T-helper 9 cell (primary cell): ENCODE measurements at places on chromosomes 12 and 14.
A peak's percentile ranks its signal among the peaks of the same experiment; 100 is the strongest.

DNA sequence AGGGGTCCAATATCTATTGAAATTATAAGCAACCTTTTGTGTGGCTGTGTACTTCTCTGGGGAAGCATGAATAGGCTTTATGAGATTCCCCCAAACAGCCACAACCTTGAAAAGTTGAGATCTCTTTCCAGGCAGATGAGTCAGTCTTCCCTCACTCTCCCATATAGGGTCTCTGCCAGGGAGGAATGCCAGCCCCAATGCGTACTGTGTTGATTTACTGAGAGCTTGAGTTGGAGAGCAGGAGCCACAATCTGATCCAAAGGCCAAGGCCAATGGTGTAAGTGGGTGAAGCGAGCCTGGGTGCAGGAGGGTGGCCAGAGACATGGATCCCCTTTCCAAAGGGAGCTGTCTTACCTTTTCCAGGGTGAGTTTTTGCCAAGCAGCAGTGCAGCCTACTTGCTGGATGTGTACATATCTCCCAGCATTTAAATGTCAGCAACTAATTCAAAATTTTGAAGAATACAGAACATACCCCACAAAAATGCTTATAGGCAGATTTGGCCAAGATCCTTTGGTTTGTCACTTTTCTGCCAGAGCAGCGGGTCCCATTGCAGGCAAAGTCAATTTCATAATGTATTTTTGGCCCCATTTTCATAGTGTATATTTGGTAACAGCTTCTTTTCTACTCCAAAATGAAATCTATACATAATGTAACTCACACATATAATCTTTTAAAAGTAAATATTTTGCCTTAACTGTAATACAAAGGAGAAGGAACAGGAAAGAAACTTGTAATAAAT lies 88.2 kb downstream of the TBC1D30 start:
- DNase-seq = no peak

DNA sequence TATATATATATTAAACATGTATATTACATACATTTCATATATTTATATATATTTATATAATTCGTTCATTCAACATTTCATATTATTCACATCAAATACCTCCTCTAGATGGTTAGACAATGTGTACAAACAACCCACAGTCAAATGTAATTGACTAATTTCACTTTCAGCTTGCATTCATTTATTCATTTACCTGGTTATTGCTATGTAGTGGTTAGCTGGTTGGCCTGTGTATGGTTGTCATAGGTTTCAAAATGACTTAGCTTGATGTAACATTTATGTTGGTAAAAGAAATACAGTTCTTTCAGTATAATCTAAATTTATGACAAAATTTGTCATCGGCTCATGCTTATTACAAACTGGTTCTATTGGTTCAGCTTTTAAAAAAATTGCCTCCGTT lies 389 bp downstream of the OR4K13 start:
- DNase-seq = no peak

GRCh38 chr12:116360579-116361413 lies 83.3 kb upstream of the MED13L start:
- DNase-seq = no peak

- no peak for DNase-seq
Measured at GRCh38 chr14:90393966-90394365, 2.9 kb upstream of the CALM1 start.

GRCh38 chr12:91327889-91328288 lies 145.3 kb upstream of the DCN start:
- no peak for DNase-seq

DNA sequence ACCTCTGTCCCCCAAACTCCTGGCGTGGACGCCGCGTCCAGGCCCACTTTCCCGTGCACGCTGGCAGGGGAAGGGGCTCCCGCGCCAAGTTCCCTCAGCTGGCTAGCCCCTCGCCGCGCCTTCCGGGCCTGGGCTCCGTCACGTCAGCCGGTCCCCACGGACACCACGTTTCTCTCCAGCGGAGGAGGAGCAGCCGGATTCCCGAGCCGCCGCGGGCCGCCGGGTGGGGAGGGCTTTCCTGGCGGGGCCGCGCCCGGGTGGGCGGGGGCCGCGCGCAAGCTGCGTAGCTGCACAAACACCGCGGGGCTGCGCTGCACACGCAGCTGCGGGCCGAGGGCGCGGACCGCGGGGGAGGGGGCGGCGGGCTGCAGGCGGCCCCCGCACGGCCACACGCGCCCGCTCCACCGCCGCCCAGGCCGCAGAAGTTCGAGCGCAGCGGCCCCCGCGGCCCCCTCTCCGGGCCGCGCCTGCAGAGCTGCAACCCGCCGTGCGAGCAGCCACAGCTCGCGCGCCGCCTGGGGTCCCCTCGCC lies 45.1 kb upstream of the PNMA1 start:
- no peak for DNase-seq

DNA sequence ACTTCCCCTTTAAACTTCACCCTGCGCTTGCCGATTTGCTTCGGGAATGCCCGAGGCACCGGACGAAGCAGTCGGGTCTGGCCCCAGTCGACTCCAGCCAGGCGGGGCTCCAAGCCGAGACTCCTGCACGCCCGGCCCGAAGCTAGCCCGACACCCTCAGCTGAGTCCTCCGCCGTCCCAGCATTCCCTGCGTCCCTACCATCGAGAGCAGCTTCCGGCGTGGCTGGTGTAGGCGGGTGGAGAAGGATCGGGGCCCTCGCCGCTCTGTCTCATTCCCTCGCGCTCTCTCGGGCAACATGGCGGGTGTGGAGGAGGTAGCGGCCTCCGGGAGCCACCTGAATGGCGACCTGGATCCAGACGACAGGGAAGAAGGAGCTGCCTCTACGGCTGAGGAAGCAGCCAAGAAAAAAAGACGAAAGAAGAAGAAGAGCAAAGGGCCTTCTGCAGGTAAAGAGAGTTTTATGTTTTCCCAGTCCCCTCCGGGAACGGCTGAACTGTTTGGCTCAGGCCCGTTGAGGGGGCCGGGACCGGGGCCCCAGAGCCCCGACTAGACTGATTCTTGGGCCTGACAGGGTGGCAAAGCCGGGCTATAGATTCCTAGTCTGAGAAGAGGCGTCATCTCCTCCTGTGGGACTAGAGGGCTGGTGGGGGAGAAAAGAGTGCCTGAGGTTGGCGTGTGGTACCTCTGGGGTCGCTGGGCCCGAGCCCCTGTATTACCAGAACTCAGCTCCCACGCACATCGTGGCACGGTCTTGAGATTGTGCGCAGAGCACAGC lies at the start of gene METAP2:
TSS of gene METAP2 (plus strand) at position 269 of the 776 bp plus-strand sequence. CDS start at position 297, 28 bp downstream.
- peak; percentile 85 for DNase-seq

GRCh38 chr14:96136371-96137005 lies 68.2 kb upstream of the BDKRB2 start:
- DNase-seq = no peak

- DNase-seq = no peak
Measured at GRCh38 chr12:96228566-96229248, 34.5 kb downstream of the ELK3 start.

GRCh38 chr12:103667125-103667524 lies 80.1 kb downstream of the STAB2 start:
- no peak for DNase-seq

- DNase-seq = no peak
Measured at GRCh38 chr12:92424338-92424737, 278.5 kb upstream of the PLEKHG7 start.

GRCh38 chr14:66249544-66249943 lies 236.6 kb upstream of the CCDC196 start:
- DNase-seq = no peak

- no peak for DNase-seq
Measured at GRCh38 chr14:69701857-69702256, 65.1 kb upstream of the SRSF5 start.

DNA sequence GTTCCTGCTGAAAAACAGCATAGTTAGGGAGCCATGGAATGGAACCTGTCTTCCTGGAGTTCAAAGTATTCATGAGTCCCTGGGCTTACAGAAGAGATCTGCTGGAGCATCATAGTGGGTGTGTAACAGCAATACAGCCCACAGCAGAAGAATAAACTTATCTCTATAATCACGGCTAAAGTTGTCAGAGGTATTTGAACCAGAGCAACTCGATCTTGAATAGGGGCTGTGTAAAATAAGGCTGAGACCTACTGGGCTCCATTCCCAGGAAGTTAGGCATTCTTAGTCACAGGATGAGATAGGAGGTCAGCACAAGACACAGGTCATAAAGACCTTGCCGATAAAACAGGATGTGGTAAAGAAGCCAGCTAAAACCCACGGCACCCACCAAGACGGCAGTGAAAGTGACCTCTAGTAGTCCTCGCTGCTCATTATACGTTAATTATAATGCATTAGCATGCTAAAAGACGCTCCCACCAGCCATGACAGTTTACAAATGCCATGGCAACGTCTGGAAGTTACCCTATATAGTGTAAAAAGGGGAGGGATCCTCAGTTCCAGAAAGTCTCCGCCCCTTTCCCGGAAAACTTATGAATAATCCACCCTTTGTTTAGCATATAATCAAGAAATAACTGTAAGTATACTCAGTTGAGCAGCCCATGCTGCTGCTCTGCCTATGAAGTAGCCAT lies 223.4 kb downstream of the PCNX1 start:
- DNase-seq = no peak

DNA sequence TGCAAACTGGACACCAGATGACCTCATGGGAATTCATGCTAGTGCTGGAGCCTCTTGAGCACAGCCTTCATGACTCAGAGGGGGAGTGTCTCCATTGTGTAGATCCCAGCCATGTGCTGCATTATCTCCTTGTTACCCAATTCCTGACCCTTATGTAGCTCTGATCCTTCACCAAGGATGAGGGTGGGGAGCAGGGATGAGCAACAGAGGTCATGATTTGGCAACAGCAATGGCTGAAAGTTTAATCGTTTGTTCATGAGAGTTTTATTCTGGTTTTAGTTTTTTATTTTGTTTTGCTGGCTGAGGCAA lies 9.5 kb upstream of the BDKRB1 start:
- no peak for DNase-seq

GRCh38 chr12:10094646-10095395 lies 4.0 kb downstream of the CLEC1A start:
- no peak for DNase-seq

- no peak for DNase-seq
Measured at GRCh38 chr14:80215081-80215480, 3.8 kb upstream of the DIO2 start.

DNA sequence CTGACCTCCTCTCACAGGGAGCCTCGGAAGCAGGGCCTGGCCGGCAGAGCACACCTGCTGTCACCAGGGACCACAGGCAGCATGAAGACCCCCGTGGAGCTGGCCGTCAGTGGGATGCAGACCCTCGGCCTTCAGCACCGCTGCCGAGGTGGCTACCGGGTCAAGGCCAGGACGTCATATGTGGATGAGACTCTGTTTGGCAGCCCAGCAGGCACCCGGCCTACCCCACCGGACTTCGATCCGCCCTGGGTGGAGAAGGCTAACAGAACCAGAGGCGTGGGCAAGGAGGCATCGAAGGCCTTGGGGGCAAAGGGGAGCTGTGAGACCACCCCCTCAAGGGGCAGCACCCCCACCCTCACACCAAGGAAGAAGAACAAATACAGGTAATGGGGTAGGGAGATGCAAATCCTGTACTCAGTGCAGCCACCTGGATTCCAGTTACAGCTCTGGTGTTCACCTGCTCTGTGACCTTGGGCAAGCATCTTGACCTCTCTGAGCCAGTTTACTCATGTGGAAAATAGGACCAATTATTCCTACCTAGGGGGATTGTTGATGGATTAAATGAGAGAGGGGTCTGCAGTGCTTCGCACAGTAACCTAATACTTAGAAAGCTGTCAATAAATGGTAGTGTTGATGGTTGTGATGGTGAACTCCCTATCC lies 1.3 kb downstream of the RITA1 start:
- no peak for DNase-seq

GRCh38 chr14:37819155-37820015 lies 224.0 kb downstream of the TTC6 start:
- DNase-seq = no peak

DNA sequence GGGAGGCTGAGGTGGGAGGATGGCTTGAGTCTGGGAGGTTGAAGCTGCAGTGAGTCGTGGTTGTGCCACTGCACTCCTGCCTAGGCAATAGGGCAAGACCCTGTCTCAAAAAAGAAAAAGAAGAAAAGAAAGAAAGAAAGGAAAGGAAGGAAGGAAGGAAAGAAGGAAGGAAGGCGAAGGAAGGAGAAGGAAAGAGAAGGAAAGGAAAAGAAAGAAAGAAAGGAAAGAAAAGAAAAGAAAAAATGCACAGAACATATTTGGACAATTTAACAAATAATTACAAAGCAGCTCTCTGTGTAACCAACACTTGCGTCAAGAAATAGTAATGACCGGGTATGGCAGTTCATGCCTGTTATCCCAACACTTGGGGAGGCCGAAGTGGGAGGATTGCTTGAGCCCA lies 35.8 kb upstream of the PTGR2 start:
- DNase-seq = no peak

- DNase-seq = no peak
Measured at GRCh38 chr14:22337521-22337920, 251.5 kb downstream of the DAD1 start.

DNA sequence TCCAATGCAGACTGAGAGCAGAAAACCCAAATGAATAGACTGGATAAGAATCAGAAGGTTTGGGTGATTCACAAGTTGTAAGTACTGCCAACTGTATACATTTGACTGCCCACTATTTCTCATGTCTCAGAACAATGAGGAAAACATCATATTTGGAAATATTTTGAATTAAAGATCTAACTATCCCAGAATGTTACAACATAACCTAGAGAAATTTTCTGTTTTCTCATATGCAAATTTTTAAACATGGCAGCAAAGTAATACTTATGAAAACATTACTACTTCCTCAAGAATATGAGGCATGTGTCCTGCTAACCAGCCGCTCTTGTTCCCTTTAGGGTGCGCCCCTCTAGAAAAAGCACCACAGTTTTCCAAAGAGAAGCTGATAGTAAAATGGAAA lies 179.9 kb downstream of the PTPRO start:
- DNase-seq = no peak

GRCh38 chr12:49033611-49034285 lies 15.2 kb upstream of the PRKAG1 start:
- DNase-seq = no peak

- no peak for DNase-seq
Measured at GRCh38 chr14:103317251-103317650, 16.8 kb upstream of the EIF5 start.

GRCh38 chr14:23352506-23353432 lies at the start of gene SLC22A17:
TSS of gene SLC22A17 (minus strand) at chr14:23352887.
- peak; percentile 47 for DNase-seq

DNA sequence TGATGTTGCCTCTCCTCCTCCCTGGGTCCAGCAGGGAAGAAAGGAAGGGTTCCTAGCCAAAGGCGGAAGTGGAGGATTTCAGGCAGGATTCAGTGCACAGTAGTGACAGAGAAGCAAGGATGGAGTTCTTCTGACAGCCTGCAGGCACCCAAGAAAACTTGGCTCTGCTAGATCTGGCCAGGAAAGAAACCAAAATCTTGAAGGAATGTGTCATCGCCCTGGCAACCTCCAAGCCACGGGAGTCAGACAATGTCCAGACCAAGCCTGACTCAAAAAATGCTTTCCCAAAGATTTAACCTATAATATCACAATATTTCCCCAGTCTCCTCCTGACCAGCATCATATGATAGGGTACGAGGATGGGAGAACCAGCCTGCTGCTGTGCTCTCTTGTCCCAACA lies 22.8 kb upstream of the DHRS4 start:
- no peak for DNase-seq

GRCh38 chr12:109988903-109989302 lies 7.3 kb downstream of the GIT2 start:
- no peak for DNase-seq

- no peak for DNase-seq
Measured at GRCh38 chr12:67982164-67982563, 7.1 kb upstream of the IFNG-AS1 start.

- DNase-seq = no peak
Measured at GRCh38 chr12:44405297-44405696, 470.8 kb downstream of the NELL2 start.

GRCh38 chr12:89453121-89453978 lies 71.2 kb downstream of the GALNT4 start:
- DNase-seq = no peak

GRCh38 chr14:104118006-104118844 lies 20.2 kb upstream of the KIF26A start:
- DNase-seq = no peak
